ENCODE measurements at places on chromosomes 5 and 9. TPM values are rescaled to one million over a fixed set of nuclear protein-coding genes. Genes with fewer than 3 reads are reported as not detected.

DNA sequence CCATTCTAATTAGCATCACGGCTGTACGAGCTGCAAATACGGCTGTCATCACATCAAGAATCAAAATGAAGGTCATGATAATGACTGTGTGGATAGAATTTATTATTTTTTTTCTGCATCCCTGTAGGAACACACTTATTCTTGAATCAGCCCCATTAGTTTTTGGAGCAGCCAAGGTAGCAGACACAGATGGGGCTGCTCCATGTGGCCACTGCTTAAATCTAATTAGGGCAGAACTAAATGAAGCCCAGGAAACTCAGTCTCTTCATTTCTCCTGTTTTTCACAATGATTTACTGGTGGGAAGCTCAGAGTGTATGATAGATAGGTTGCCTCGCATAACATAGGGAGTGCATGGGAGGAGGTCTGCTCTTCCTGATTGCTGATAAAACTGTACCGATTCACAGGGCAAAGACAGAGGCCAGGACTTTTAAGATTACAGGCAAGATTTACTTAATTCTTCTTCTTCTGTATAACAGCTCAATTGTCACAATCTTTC is 275.5 kb downstream of the GLIS3 start:
- no peak for DNase-seq
- H3K36me3 ChIP-seq, result no peaks in the 10 kb centered on the region
- no peaks in the 10 kb centered on the region for H3K27me3 ChIP-seq
- H3K4me1 ChIP-seq, result peaks cover 13% of the 10 kb centered on the region
- no peak overlapping the region for H3K4me3 ChIP-seq
- no peak overlapping the region for H3K27ac ChIP-seq

- peak overlapping the region; percentile 93 for H3K4me3 ChIP-seq
- H3K36me3 ChIP-seq, result no peaks in the 10 kb centered on the region
- H3K27ac ChIP-seq, result peak overlapping the region; percentile 58
Observed at GRCh38 chr5:55535199-55535905, 588 bp upstream of the PLPP1 start.

DNA sequence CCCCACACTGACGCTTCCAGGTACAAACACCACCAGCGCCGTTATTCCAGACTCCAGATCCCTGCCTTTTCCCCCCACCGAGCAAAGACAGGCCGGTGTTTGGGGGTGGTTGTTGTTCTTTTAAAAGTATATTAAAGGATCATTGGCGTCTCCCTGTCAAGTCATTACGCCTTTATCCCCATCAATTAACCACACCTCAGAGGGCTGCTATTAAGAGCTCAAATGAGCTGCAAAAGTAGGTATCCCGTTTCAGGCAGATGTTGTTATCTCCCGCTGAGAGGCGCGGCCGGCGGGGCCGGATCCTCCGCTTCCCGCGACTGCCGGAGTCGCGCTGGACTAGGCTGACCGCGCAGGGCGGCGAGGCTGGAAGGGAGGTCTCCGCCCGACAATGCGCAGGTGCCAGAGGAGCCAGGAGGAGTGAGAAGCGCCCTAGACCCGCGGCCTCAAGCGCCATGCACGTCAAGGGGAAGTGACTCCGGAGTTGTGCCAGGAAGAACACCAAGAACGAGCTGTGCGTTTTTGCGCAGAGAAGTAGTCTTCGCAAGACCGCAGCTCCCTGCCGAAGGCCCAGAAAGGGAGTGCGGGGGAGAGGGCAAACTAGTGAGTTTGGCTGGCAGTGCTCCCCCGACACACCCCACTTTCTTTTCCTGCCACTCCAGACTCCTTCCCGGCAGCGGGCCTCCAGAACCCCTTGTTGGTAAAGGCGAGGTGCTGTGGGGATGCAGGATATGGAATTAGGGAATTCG is 8.2 kb downstream of the NR2F1-AS1 start:
- DNase-seq, result no peak
- H3K27me3 ChIP-seq, result no peaks in the 10 kb centered on the region
- H3K4me1 ChIP-seq, result peaks cover 18% of the 10 kb centered on the region
- H3K36me3 ChIP-seq, result peaks cover 26% of the 10 kb centered on the region
- H3K4me3 ChIP-seq, result peak overlapping the region; percentile 3

DNA sequence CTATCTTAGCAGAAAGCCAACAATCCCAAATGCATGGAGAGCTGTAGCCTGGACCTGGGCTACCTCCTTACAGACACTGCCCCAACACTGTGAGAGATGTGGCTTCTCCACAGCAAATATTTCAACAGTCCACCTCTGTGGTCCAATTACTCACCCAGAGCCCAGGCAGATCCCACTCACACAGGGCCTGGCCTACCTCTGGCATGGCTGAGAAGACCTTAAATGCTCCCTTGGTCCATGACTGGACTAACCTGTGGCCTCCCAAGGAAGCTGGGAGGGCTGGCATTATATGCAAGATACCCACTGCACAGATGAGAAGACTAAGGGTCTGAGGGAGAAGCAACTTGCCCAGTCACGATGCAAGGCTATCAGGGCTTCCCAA is 22.8 kb upstream of the SLC25A51 start:
- no peak overlapping the region for H3K27ac ChIP-seq
- peaks cover 18% of the 10 kb centered on the region for H3K4me1 ChIP-seq
- no peaks in the 10 kb centered on the region for H3K27me3 ChIP-seq
- H3K4me3 ChIP-seq, result no peak overlapping the region
- H3K36me3 ChIP-seq, result peaks cover 29% of the 10 kb centered on the region

- H3K27me3 ChIP-seq, result no peaks in the 10 kb centered on the region
- H3K4me3 ChIP-seq, result no peak overlapping the region
- DNase-seq, result no peak
- no peak overlapping the region for H3K27ac ChIP-seq
- no peaks in the 10 kb centered on the region for H3K36me3 ChIP-seq
Observed at GRCh38 chr5:127098241-127098640, 24.9 kb upstream of the C5orf63 start.

GRCh38 chr9:108688676-108689075 is 167.1 kb downstream of the ACTL7B start:
- no peak overlapping the region for H3K27ac ChIP-seq
- DNase-seq, result no peak
- H3K4me1 ChIP-seq, result no peaks in the 10 kb centered on the region
- H3K4me3 ChIP-seq, result no peak overlapping the region
- no peaks in the 10 kb centered on the region for H3K27me3 ChIP-seq

- H3K4me1 ChIP-seq, result no peaks in the 10 kb centered on the region
- H3K27me3 ChIP-seq, result peaks cover 36% of the 10 kb centered on the region
- H3K36me3 ChIP-seq, result no peaks in the 10 kb centered on the region
- no peak for DNase-seq
Observed at GRCh38 chr5:757931-758697, 26.4 kb downstream of the ZDHHC11B start.

- H3K27ac ChIP-seq, result peak overlapping the region; percentile 86
- no peak overlapping the region for H3K4me3 ChIP-seq
- H3K36me3 ChIP-seq, result peaks cover 22% of the 10 kb centered on the region
- H3K27me3 ChIP-seq, result no peaks in the 10 kb centered on the region
- peak; percentile 89 for DNase-seq
Observed at GRCh38 chr9:120412425-120412951, 167.5 kb downstream of the CDK5RAP2 start.

DNA sequence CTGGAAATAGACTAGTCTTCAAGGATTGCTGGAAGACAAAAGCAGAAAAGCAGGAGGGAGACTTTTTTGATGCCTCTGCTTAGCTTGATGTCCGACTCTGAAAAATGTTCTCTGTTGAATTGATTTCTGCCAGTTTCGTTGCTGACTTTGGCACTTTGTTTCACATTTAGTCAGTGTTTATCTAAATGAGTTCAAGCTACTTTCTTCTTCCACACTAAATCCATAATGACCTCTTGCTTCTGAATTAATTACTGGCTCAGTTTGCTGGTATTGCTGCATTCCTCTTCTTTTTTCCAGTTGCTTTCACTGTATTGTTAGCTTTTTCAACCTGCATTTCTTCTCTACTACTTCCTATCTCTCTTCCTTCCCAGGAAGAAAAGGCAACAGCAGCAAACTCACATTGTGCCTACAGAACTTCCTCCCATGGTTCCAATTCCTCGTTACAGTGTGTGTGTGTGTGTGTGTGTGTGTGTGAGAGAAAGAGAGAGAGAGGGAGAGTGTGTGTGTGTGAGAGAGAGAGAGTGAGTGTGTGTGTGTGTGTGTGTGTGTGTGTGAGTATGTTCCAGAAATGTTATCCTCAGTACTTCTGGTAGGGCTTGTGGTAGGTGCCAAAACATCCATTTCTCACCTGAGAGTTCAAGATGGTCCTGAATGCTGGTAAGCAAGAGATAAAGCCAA is 234.8 kb downstream of the CSNK1G3 start:
- no peaks in the 10 kb centered on the region for H3K27me3 ChIP-seq
- no peaks in the 10 kb centered on the region for H3K36me3 ChIP-seq
- no peak overlapping the region for H3K27ac ChIP-seq
- H3K4me3 ChIP-seq, result no peak overlapping the region

DNA sequence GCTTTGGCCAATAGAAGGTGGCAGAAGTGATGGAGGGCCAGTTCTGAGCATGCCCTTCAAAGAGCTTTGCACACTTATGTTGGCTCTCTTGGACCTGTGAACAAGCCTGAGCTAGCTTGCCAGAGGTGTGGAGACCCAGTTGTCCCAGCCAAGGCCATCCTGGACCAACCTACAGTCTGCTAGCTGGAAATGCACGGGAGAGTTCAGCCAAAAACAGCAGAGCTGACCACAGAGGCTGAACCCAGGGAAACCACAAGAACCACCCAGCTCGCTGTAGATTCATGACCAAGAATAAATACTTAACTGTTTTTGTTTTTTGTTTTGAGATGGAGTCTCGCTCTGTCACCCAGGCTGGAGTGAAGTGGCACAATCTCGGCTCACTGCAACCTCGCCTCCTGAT is 65.4 kb upstream of the HAND1 start:
- no peak for DNase-seq
- H3K27ac ChIP-seq, result no peak overlapping the region
- no peaks in the 10 kb centered on the region for H3K4me1 ChIP-seq
- no peak overlapping the region for H3K4me3 ChIP-seq
- H3K27me3 ChIP-seq, result peaks cover 31% of the 10 kb centered on the region

- no peaks in the 10 kb centered on the region for H3K27me3 ChIP-seq
- peaks cover 5% of the 10 kb centered on the region for H3K4me1 ChIP-seq
- H3K4me3 ChIP-seq, result peak overlapping the region; percentile 77
- peaks cover 12% of the 10 kb centered on the region for H3K36me3 ChIP-seq
Observed at GRCh38 chr5:34915856-34916192, 313 bp downstream of the BRIX1 start.

GRCh38 chr9:82148901-82149461 is 160.4 kb downstream of the SPATA31D1 start:
- peak; percentile 89 for DNase-seq
- H3K27ac ChIP-seq, result no peak overlapping the region
- no peaks in the 10 kb centered on the region for H3K36me3 ChIP-seq

- H3K27ac ChIP-seq, result no peak overlapping the region
- no peak overlapping the region for H3K4me3 ChIP-seq
- no peaks in the 10 kb centered on the region for H3K36me3 ChIP-seq
- no peaks in the 10 kb centered on the region for H3K27me3 ChIP-seq
- no peak for DNase-seq
- H3K4me1 ChIP-seq, result no peaks in the 10 kb centered on the region
Observed at GRCh38 chr9:73743826-73744225, 592.2 kb downstream of the ANXA1 start.

DNA sequence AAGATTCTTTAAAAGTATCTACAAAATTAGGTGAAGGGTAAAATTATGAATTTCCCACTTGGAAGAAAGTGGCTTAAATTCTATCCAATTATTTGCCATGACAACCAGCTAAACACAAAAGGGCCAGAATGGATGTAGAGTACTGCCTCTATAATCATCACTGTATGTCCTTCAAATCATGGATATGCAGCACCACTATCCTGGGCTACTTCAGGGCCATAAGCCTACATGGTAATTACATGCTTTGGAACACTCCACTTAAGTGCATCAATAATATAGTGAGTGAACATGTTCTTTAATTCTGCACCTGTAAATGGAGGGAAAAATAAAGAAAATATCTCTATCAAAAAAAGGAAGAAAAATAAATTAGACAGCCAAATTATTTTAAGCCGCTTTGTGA is 575.2 kb downstream of the ISL1 start:
- H3K27me3 ChIP-seq, result no peaks in the 10 kb centered on the region
- H3K4me1 ChIP-seq, result no peaks in the 10 kb centered on the region
- H3K4me3 ChIP-seq, result no peak overlapping the region
- DNase-seq, result no peak
- no peak overlapping the region for H3K27ac ChIP-seq

- H3K4me3 ChIP-seq, result no peak overlapping the region
- H3K27me3 ChIP-seq, result no peaks in the 10 kb centered on the region
- H3K27ac ChIP-seq, result no peak overlapping the region
- DNase-seq, result peak; percentile 84
- no peaks in the 10 kb centered on the region for H3K36me3 ChIP-seq
Observed at GRCh38 chr5:115343855-115344254, 47.4 kb upstream of the CCDC112 start.

- no peak for DNase-seq
- no peak overlapping the region for H3K4me3 ChIP-seq
- H3K36me3 ChIP-seq, result no peaks in the 10 kb centered on the region
- H3K27me3 ChIP-seq, result peaks cover 10% of the 10 kb centered on the region
Observed at GRCh38 chr5:36581070-36581469, 25.3 kb upstream of the SLC1A3 start.

GRCh38 chr5:151315998-151316597 is 12.5 kb upstream of the SLC36A3 start:
- DNase-seq, result peak; percentile 63
- H3K4me1 ChIP-seq, result no peaks in the 10 kb centered on the region
- H3K36me3 ChIP-seq, result no peaks in the 10 kb centered on the region
- no peak overlapping the region for H3K4me3 ChIP-seq
- H3K27me3 ChIP-seq, result no peaks in the 10 kb centered on the region

DNA sequence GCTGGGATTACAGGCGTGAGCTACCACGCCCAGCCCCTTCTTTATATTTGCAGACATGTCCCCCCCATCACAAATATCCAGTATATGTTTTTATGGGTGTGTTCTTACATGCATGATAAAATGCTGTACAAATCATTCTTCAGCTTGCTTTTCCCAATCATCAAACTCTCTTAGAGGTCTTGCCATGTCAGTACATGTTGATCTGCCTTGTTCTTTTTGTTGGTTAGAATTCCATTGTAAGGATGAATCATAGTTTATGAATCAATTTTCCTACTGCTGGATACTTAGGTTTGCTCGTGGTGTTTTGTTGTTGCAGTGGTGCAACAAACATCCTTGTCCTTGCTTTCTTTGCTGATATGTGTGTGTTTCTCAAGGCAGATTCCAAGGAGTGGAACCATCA is 79.9 kb upstream of the NEURL1B start:
- H3K4me3 ChIP-seq, result no peak overlapping the region
- no peaks in the 10 kb centered on the region for H3K36me3 ChIP-seq
- peaks cover 62% of the 10 kb centered on the region for H3K27me3 ChIP-seq
- no peak overlapping the region for H3K27ac ChIP-seq
- H3K4me1 ChIP-seq, result peaks cover 10% of the 10 kb centered on the region

Gene CDKN2B-AS1
- total RNA-seq, result 1.1 TPM

Gene TEX48
- total RNA-seq, result not detected

Gene GMCL2
- not detected for total RNA-seq

Gene PCDHA1
- not detected for total RNA-seq

Gene KDM3B
- total RNA-seq, result 36.7 TPM

Gene ZNF454
- under 0.01 TPM for total RNA-seq

Gene ZNF366
- total RNA-seq, result not detected

Gene NEUROG1
- not detected for total RNA-seq

Gene SLC4A9
- total RNA-seq, result not detected

All from IMR-90 (cell line).